ENCODE measurements at places on chromosomes 4 and X. TPM values are rescaled to one million over a fixed set of nuclear protein-coding genes. Genes with fewer than 3 reads are reported as not detected.

DNA sequence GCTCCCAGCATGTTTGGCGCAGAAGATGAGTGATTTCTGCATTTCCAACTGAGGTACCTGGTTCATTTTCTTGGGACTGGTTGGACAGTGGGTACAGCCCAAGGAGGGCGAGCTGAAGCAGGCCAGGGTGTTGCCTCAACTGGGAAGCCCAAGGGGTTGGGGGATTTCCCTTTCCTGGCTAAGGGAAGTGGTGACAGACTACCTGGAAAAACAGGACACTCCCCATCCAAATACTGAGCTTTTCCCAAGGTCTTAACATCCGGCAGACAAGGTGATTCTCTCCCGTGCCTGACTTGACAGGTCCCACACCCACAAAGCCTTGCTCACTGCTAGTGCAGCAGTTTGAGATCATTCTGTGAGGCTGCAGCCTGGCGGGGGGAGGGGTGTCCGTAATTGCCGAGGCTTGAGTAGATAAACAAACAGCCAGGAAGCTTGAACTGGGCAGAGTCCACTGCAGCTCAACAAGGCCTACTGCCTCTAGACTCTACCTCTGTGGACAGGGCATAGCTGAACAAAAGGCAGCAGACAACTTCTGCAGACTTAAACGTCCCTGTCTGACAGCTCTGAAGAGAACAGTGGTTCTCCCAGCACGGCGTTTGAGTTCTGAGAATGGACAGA, 307.7 kb upstream of the ARSJ start:
- H3K27me3 ChIP-seq = no peaks in the 10 kb centered on the region
- no peaks in the 10 kb centered on the region for H3K36me3 ChIP-seq
- no peak for DNase-seq
- no peak overlapping the region for H3K27ac ChIP-seq
- H3K4me1 ChIP-seq = no peaks in the 10 kb centered on the region
- no peak overlapping the region for H3K4me3 ChIP-seq

GRCh38 chrX:55008571-55009358, 8.6 kb downstream of the APEX2 start:
- H3K36me3 ChIP-seq = no peaks in the 10 kb centered on the region
- no peak overlapping the region for H3K27ac ChIP-seq
- DNase-seq = no peak
- no peaks in the 10 kb centered on the region for H3K4me1 ChIP-seq
- H3K4me3 ChIP-seq = no peak overlapping the region
- no peaks in the 10 kb centered on the region for H3K27me3 ChIP-seq

- H3K4me3 ChIP-seq = no peak overlapping the region
- H3K4me1 ChIP-seq = no peaks in the 10 kb centered on the region
- no peaks in the 10 kb centered on the region for H3K36me3 ChIP-seq
- no peak overlapping the region for H3K27ac ChIP-seq
Measured at GRCh38 chr4:102216666-102217065, 128.6 kb downstream of the SLC39A8 start.

DNA sequence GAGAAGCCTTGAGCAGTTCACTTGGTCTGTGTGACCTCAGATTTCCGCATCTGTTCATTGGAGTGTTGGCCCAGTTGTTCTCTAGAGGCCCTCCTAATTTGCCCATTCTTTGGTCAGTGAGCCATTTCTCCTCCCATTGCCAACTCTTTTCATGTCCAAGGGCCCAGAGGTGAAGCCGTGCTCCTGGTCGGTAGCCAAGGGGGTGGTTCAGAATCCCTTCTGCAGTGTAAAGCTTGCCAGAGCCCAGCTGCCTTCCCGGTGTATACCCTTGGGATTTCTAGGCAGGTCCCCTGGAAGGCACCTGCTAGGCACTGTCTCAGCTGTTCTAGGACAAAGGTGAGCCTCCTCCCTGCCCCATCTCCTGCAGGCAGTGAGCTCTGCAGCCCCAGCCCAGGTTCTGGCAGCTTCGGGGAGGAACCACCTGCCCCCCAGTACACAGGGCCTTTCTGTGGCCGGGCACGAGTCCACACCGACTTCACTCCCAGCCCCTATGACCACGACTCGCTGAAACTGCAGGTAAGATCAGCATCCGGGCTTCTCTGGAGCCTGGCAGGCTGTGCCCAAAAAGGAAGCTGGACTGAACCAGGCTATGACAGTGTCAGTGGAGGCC, 12.3 kb downstream of the SASH3 start:
- no peaks in the 10 kb centered on the region for H3K4me1 ChIP-seq
- no peaks in the 10 kb centered on the region for H3K36me3 ChIP-seq
- H3K4me3 ChIP-seq = no peak overlapping the region
- H3K27me3 ChIP-seq = no peaks in the 10 kb centered on the region

- H3K27me3 ChIP-seq = no peaks in the 10 kb centered on the region
- H3K27ac ChIP-seq = no peak overlapping the region
- no peak for DNase-seq
- H3K4me1 ChIP-seq = no peaks in the 10 kb centered on the region
- no peaks in the 10 kb centered on the region for H3K36me3 ChIP-seq
Measured at GRCh38 chrX:101208152-101208905, 11.3 kb upstream of the DRP2 start.

TCEAL5 gene
- not detected for total RNA-seq

GRCh38 chrX:120468479-120468824, 644 bp downstream of the LAMP2 start:
- peak overlapping the region; percentile 75 for H3K4me3 ChIP-seq
- H3K27ac ChIP-seq = peak overlapping the region; percentile 78
- no peaks in the 10 kb centered on the region for H3K27me3 ChIP-seq
- no peak for DNase-seq
- no peaks in the 10 kb centered on the region for H3K4me1 ChIP-seq
- no peaks in the 10 kb centered on the region for H3K36me3 ChIP-seq

GRCh38 chrX:115592997-115593734, 32.2 kb downstream of the PLS3 start:
- DNase-seq = no peak
- H3K4me1 ChIP-seq = no peaks in the 10 kb centered on the region
- no peak overlapping the region for H3K27ac ChIP-seq
- no peak overlapping the region for H3K4me3 ChIP-seq
- no peaks in the 10 kb centered on the region for H3K36me3 ChIP-seq
- H3K27me3 ChIP-seq = no peaks in the 10 kb centered on the region

DNA sequence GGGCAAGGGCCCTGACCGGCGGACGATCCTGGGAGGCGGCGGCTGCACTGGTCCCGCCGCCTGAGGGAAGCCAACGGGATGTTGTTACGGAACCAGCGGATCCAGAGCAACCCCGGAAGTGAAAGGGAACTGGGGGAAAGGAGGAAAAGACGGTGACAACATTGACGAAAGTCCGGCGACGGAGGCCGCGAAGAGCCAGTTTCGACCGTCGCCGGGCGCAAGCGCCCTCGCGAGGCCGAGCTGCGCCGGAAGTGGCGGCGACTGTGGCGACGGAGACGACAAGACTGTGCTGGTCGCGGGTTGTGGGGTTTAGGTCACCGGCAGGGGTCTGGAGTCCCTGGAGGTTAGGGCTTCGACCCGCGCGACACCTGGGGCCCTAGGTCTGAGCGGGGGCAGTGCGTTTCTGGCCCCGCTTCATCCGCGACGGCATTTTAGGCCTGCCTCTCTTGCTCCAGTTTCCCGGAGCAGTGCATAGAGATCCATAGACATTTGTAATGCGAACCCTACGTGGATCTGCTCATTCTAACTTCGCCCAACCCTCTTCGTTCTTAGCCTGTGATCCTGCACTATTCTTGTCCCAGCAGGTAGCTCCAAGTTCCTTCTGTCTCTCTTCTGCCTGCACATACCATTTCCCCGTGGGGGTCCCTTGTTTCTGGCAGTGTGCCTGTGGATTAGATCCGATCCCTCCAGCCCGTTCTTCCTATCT, at the start of gene BOD1L1:
BOD1L1 (minus strand) TSS at position 120 of the 706 bp plus-strand sequence. CDS start 138 bp downstream, outside the sequence.
- no peaks in the 10 kb centered on the region for H3K27me3 ChIP-seq
- no peaks in the 10 kb centered on the region for H3K36me3 ChIP-seq
- peaks cover 27% of the 10 kb centered on the region for H3K4me1 ChIP-seq
- H3K4me3 ChIP-seq = peak within 1 kb of the TSS; percentile 76
- DNase-seq = peak; percentile 95

DNA sequence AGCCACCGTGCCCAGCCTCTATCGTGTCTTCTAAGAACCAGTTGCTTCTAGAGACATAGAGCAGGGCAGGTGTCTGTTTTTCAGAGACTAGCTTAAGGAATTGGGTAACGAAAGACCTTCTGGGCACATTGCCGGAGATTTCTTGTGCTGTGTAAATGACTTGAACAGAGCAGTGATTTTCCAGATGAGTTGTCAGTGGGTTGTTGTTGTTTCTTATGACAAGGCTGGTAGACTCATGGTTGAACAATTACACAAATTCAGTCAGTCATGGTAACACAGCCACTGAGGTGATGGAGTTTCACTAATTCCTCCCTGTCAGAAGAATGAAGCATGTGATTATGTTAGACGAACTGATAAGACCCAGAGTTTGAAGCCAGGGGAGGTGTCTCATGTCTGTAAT, 20.5 kb upstream of the DDX3X start:
- H3K4me3 ChIP-seq = no peak overlapping the region
- H3K4me1 ChIP-seq = no peaks in the 10 kb centered on the region
- no peak overlapping the region for H3K27ac ChIP-seq
- no peaks in the 10 kb centered on the region for H3K27me3 ChIP-seq
- DNase-seq = no peak

GRCh38 chrX:24167719-24168472, 18.4 kb downstream of the ZFX start:
- no peak for DNase-seq
- H3K4me3 ChIP-seq = no peak overlapping the region
- H3K27me3 ChIP-seq = no peaks in the 10 kb centered on the region
- H3K27ac ChIP-seq = no peak overlapping the region
- H3K36me3 ChIP-seq = no peaks in the 10 kb centered on the region
- peaks cover 13% of the 10 kb centered on the region for H3K4me1 ChIP-seq

GRCh38 chr4:10413177-10413576, 44.0 kb downstream of the ZNF518B start:
- no peaks in the 10 kb centered on the region for H3K36me3 ChIP-seq
- no peaks in the 10 kb centered on the region for H3K27me3 ChIP-seq
- H3K4me3 ChIP-seq = no peak overlapping the region
- no peaks in the 10 kb centered on the region for H3K4me1 ChIP-seq
- DNase-seq = no peak

GRCh38 chrX:14173873-14174272, 144.2 kb upstream of the GEMIN8 start:
- no peak overlapping the region for H3K4me3 ChIP-seq
- DNase-seq = no peak
- H3K36me3 ChIP-seq = no peaks in the 10 kb centered on the region

- DNase-seq = no peak
- H3K27me3 ChIP-seq = no peaks in the 10 kb centered on the region
- H3K27ac ChIP-seq = no peak overlapping the region
- H3K4me1 ChIP-seq = no peaks in the 10 kb centered on the region
- H3K36me3 ChIP-seq = no peaks in the 10 kb centered on the region
Measured at GRCh38 chr4:183242291-183242690, 77.8 kb downstream of the CLDN22 start.

Data from Peyer's patch (tissue), 4 donors.